ENCODE measurements at places on chromosomes 2 and 18.

- no peak for DNase-seq
These were observed 1.1 kb upstream of the FAM237A start for GRCh38 chr2:206641226-206641625.

DNA sequence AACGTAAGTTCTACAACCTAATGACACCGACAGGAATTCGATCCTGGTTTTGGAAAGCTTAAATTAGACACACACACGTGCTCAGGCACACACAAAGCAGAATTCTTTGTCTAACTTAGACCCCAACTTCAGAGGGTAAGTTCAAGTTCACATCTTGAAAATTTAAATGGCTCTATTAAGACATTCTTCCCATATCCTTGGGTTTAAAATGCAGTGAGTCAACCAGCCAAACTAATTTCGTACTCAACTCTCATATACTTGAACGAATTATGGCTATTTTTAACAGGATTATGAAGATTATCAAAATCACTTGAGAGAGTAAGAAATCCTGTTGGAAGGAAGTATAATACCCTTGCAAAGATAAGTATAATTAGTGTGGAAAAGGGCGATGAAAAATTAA, 53.2 kb upstream of the ARL4C start:
- DNase-seq, result no peak

- DNase-seq, result no peak
These were observed 259.8 kb downstream of the OSR1 start for GRCh38 chr2:19098467-19099160.

DNA sequence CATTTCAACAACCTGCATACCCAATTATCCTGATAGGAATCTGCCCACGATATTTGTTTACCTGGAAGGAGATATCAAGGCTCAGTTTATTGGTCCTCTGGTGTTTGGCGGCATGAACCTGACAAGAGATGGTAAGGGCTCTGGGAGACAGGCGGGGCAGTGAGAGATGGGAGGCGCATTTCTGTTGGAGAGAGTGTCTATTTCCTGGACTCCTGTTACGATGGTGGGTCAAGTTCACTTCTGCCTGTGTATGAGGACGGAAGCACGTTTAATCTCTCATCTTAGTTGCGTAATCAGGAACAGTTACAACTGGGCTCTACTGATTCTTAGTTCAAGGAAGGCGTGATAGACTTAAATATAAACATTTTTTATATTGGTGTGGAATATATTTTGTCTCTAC, 8.9 kb downstream of the PDCL3 start:
- DNase-seq, result no peak

- DNase-seq, result no peak
These were observed 308.8 kb downstream of the PRKCE start for GRCh38 chr2:45960057-45960863.

DNA sequence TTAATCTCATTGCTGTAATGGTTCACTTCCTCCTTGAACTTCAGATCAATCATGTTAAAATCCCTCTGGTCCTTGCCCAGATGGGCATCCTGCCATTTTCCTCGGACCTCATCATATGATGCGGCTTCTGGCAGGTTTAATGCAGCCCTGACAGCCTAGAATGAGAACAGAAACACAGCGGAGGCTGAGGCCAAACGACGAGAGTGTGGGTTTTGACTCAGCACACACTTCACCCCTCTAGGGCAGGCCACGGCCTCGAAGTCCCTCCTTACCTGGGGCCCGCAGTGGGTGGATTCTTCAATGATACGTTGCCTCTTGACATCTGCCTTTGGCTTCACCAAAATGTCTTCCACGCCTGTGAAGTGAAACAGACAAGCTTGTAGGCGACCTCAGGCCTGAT, 56.8 kb downstream of the POLR1A start:
- DNase-seq, result no peak

DNA sequence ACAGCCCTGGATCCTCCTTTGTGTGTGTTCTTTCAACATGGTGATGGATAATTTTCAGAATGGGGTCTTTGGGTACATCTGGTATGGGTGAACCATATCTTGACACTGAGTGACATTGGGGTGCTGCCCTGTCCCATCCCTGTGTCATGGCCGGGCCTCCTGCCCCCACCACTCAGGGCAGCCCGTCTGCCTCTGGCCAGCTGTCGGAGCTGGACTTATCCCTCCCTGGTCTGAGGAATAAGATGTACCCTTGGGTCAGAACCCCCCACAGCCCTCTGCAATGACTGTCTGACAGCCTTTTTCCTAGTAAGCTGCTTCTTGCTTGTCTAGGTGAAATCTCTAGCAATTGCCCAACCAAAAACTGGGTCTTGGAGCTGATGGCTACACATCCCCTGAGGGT, 142.9 kb downstream of the SH3RF3 start:
- no peak for DNase-seq

DNA sequence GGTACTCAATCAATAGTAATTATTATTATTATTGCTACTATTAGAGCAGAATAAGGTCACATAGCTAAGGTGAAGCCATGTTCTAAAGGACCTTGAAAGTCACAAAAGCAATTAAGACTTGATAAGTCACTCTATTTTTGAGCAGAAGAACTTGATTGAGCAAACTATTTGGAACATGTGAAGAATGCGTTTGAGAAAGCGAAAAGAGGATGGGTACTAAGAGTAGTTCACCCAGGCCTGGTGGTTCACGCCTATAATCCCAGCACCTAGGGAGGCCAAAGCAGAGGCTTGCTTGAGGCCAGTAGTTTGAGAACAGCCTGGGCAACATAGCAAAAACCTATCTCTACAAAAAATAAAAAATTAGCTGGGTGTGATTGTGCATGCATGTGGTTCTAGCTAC, 7.2 kb upstream of the RTN4 start:
- DNase-seq, result no peak

DNA sequence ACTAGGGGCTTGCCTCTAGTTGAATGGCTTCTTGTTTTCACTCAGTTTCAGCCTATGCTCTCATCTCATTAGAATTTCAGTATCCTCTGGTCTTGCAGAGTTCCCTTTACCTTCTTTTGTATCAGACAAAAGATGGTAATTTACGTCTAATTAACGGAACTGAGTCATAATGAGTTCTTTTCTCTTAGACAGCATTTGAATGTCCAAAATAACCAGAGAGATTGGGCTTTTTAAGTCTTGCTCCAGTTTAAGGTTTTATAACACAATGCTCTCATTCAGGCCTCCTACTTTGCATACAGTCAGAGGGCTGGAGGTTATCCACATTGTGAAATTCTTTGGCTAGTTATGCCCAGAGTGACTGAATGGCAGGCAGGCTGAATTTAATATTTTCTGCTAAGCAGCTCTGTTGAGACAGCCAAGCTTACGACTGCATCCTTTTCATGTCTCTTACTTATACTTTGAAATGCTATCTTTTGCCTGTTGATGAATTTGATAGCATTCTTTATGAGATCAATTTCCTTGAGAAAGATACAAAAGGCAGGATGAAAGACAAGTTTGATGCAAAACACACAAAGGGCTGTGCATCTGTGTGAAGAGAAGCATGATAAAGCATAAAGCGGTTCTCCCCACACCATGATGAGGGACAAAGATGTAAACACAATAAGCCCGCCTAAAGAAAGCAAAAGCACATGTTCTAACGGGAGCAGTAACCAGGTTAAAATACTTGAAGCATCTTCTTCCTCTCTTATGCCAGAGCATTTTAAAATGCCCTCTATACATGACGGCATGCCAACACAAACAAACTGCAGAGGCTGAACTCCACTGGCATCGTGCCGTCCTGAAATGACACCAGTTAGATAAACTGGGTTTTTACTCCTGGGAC, 90.0 kb downstream of the CDH2 start:
- no peak for DNase-seq

DNA sequence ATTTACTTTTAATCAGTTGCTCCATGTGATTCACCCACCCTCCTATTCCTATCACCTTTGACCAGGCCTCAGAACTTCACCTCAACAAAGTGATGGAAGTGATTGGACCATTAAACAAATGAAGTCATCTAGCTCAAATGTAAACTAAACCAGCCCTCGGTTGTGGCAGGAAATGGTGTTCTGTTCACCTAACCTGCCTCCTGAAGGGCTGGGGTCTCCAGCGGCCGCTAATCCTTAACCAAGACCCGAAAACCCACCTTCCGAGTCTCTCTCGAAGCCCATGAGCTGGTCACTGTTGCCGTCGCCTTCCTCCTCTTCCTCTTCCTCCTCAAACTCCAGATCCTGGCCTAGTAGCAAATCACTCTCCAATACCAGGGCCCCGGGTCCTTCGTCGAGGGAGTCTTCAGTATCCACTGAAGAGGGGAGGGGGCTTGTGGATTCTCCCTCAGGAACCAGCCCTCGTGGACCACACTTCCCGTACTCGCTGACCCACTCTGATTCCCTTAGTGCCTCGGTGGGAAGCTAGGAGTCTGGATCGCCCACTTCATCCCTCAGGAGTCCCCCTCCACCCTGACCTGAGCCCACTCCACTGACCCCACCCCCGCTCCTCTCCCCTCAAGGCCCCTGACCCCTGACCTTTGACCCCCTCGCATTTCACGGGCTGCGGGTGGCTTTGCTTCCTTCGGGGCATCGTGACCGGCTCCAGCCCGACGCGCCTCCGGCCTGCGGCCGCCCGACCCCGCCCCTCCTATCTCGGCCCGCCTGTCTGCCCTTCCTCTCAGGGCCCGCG, 503 bp downstream of the ZNF513 start:
- DNase-seq, result no peak

DNA sequence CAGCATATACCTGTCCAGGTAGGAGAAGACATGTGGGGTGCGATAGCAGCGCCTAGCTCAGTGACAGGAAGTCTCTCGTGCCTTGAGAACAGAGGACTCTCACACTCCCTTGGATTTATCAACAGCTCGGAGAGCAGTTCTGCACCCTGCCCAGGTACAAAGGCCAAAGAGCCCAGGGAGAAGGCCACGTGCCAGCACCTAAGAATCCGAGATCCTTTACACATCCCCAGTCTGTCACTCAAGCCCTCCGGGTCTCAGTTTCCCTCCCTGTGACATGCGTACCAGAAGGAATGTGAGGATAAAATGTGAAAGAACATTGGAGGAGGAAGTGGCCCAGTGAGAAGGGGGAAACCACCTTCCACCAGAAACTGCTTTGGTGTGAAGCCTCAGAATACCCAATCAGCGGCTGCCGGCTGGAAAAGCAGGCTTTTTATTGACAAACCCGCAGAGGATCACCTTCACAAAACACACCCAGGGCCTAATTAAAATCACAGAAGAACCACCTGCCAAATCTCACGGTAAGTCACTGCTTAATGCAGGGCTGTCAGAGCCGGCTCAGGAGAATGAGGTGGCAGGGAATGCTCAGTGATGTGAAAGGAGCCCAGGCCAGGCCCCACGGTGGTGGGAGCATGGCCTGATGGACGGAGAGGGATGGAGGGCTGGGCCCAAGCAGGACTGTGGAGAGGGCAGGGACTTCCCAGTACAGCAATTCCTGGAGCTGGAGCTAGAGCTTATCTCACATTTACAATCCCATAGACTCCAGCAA, 66.3 kb downstream of the MYO5B start:
- DNase-seq, result no peak

GRCh38 chr2:36562973-36563532, 34.9 kb downstream of the FEZ2 start:
- DNase-seq, result no peak

DNA sequence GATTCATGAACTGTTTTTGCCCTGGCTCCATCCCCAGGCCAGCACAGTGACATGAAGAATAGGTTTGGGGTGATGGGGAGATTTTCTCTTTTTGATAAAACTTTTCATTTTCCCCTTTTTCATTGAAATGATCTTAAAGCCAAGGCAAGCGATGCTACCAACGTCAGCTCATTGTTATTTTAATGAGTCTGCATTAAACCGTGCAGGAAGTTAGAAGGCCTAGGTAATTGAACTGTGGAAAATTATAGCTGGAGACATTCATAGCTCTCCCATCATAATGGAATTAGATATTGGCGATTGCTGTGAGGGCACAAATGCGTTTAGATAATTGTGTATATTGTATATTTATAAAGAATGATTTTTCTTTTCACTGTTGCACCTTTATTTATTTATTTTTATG, 33.2 kb downstream of the SMARCAL1 start:
- no peak for DNase-seq

DNA sequence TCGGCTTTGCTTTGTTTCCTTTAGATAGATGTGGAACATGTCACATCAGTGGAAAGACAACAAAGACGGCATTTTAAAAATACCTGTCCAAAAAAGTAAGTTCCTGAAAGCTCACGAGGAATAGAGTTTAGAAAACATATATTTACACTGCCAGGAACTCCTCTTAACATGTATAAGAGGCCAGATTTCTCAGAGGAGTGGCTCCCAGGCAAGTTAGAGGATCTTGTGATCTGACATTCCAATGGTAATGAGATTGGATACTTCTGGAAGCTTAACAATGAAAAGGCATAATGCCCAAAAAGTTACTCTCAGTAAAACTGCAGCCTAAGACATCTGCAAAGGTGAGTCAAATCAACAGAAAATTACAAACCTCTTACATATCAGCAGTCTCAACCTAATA, 77.1 kb downstream of the CYRIA start:
- no peak for DNase-seq

DNA sequence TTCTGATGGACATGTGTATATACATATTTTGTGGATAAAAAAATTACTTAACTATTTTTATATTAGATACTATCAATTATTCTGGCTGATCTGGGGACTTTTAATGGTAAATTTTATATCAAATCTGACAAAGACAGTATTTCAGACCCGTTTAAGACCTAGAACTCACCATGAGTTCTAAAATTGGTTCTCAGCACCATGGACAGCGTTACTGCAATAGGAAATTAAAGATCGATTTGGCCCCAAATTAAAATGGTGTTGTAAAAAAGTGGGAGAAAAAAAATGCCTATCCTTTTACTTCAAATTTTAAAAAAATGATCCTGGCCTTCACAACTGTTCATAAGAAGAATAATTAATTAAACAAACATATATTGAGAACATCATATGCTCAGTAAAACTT, 919 bp upstream of the SCN2A start:
- no peak for DNase-seq

- DNase-seq, result no peak
These were observed 656 bp downstream of the UNC80 start for GRCh38 chr2:209772290-209772685.

DNA sequence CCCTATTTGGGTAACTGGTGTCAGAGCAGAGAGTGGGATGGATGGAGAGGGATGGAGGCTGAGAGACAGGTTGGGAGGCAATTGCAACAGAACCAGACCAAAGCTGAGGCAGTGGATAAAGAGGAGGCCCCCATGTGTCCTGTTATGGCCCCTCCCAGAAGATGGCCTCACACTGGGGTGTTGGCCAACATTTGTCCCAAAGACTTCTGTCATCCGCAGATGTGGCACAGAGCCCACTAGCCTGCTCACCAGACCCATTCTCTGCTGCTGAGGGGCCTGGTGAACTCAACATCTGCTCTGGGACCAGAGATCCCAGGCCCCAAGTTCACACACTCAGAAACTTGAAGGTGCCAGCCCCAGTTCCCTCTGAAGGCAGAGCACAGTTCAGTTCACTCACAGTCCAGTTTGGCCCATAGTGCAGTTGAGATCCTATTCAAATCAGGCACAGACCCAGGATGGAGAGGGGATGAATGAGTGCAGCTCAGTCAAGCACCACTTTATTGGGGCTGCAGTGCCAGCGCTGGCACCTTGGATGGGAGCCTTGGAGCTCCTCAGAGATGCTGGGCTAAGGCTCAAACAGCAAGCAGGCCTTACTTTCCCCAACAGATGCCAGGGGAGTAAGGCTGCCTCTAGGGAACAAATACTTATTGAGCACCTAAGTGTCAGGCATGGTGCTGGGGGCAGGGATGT, 189.2 kb downstream of the ZBTB7C start:
- DNase-seq, result no peak

GRCh38 chr2:61326423-61326822, 144.5 kb downstream of the USP34 start:
- no peak for DNase-seq
